ENCODE measurements at places on chromosomes 11 and 22. TPM values are rescaled to one million over a fixed set of nuclear protein-coding genes. Genes with fewer than 3 reads are reported as not detected.

TOB2 gene
- total RNA-seq, result 72.4 TPM

OR8A1 gene
- not detected for total RNA-seq

MRGPRE gene
- total RNA-seq, result not detected

MUC15 gene
- 0.53 TPM for total RNA-seq

MAPK8IP2 gene
- total RNA-seq, result 7.7 TPM

KCNJ1 gene
- not detected for total RNA-seq

VPS26B gene
- total RNA-seq, result 39.6 TPM

DNA sequence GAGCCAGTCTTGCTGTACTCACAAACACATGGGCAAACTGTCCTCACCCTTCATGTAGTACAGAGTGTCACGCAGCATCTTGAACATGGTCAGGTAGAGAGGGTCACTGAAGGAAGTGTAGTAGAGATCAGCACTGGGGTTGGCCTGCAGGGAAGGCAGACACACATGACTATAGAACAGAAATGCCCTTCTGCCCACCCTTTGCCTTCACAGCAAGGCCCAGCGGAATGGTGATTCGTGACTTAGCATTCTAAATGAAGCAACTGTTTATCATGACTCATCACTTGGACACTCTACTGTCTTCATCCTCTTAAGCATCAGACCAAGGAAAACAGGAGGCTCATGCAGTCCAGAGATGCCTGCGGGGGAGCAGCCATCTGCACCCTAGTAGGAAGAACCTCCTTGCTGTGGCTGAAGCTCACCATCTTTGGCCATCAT lies 33.4 kb downstream of the SERPIND1 start:
- H3K4me3 ChIP-seq, result no peak overlapping the region
- H3K36me3 ChIP-seq, result peaks cover 23% of the 10 kb centered on the region
- no peaks in the 10 kb centered on the region for H3K4me1 ChIP-seq
- DNase-seq, result no peak

DNA sequence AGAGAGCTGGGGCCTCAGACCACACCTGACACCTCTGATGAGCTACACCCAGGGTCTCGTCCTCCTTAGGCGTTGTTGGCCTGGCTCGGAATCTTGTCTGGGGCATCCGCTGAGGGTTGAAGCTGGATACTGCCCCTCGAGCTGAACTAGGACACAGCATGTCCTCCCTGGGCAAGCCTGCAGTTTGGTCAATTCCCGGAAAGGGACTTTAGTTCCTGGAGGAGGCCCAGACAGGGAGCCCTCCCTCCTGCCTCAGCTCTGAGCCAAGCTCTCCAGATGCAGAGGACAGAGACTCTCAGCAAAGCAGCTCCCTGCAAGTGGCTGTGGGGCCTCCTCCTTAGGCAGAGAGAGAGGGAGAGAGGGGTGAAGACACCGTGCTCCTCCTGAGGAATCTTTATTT lies 4.9 kb downstream of the APOL3 start:
- no peak overlapping the region for H3K27ac ChIP-seq
- H3K4me3 ChIP-seq, result no peak overlapping the region
- H3K4me1 ChIP-seq, result peaks cover 43% of the 10 kb centered on the region
- no peak for DNase-seq

DNA sequence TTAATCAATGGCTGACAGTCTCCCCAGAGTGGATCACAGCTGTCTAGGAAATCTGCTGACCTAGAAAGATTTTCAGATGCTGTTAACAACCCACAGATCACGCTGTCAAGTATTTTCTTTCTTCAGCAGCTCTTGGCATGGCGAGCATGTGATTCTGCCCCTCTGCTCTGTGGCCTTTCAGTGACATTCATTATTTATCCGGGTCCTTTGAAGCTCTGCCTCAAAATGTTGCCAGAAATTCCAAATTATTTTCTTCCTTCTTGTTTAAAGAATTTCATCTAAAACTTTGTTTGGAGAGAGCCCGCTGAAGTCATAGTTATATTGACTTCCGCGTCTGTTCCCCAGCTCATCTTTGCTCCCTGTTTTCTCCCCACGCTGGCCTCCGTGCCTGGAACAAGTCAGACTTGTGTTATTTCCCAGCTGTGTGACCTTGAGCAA lies 134.1 kb downstream of the COMMD9 start:
- H3K27ac ChIP-seq, result no peak overlapping the region
- peak overlapping the region; percentile 20 for H3K4me3 ChIP-seq
- peaks cover 26% of the 10 kb centered on the region for H3K4me1 ChIP-seq
- no peaks in the 10 kb centered on the region for H3K36me3 ChIP-seq
- no peak for DNase-seq

DNA sequence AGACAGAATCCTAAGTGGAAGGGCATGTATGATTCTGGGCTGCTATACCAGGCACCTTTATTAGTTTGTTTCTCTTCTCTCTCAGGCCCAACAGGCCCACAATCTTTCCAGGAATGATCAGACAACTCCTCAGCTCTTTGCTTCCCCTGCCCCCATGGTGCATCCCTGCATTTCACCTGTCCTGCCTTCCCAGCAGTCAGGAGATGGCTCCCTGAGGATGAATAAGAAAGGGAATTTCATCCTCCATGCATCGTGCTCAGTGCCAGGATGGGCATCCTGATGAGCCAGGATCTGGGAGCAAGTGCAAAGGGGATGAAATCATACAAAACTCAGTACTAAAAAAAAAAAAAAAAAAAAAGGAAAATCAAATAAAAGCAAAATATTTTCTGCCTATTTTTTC lies 18.6 kb upstream of the NTM start:
- H3K27ac ChIP-seq, result no peak overlapping the region
- H3K4me3 ChIP-seq, result no peak overlapping the region
- no peak for DNase-seq
- H3K36me3 ChIP-seq, result no peaks in the 10 kb centered on the region
- no peaks in the 10 kb centered on the region for H3K4me1 ChIP-seq

- no peak overlapping the region for H3K27ac ChIP-seq
- H3K4me3 ChIP-seq, result no peak overlapping the region
- H3K4me1 ChIP-seq, result peaks cover 4% of the 10 kb centered on the region
- no peak for DNase-seq
Measured at GRCh38 chr11:12968101-12968500, 41.0 kb upstream of the RASSF10 start.

GRCh38 chr11:65419772-65420481 lies 2.7 kb upstream of the NEAT1 start:
- DNase-seq, result no peak
- H3K36me3 ChIP-seq, result no peaks in the 10 kb centered on the region
- H3K27me3 ChIP-seq, result no peaks in the 10 kb centered on the region
